ENCODE measurements at places on chromosomes 6 and 20. TPM values are rescaled to one million over a fixed set of nuclear protein-coding genes. Genes with fewer than 3 reads are reported as not detected.

LAMA2 gene
- total RNA-seq, result 1.3 TPM

PBX2 gene
- total RNA-seq, result 17.7 TPM

TMEM200A gene
- 0.16 TPM for total RNA-seq

PSORS1C1 gene
- total RNA-seq, result not detected

GABRR1 gene
- not detected for total RNA-seq

SLX4IP gene
- total RNA-seq, result 6.4 TPM

MUC22 gene
- not detected for total RNA-seq

SLC13A3 gene
- 4.1 TPM for total RNA-seq

ARMC2 gene
- 3.4 TPM for total RNA-seq

WFDC5 gene
- not detected for total RNA-seq

PRDM13 gene
- 2.6 TPM for total RNA-seq

FAM83B gene
- not detected for total RNA-seq

RIPOR2 gene
- 7.4 TPM for total RNA-seq

HEY2 gene
- total RNA-seq, result 8.5 TPM

HDGFL1 gene
- not detected for total RNA-seq

SRMS gene
- not detected for total RNA-seq
